ENCODE measurements at places on chromosomes 3 and 15. TPM values are rescaled to one million over a fixed set of nuclear protein-coding genes. Genes with fewer than 3 reads are reported as not detected.

The TMEM266 gene
- total RNA-seq = 0.04 TPM

The ASB14 gene
- not detected for total RNA-seq

The ZNF660 gene
- total RNA-seq = 3.3 TPM

The SAXO2 gene
- 1.5 TPM for total RNA-seq

The NECTIN3 gene
- total RNA-seq = 28.7 TPM

- H3K27me3 ChIP-seq = no peaks in the 10 kb centered on the region
- H3K27ac ChIP-seq = no peak overlapping the region
- DNase-seq = no peak
- no peak overlapping the region for H3K4me3 ChIP-seq
Observed at GRCh38 chr3:123409443-123410148, 39.3 kb downstream of the ADCY5 start.

GRCh38 chr3:147872568-147872967 lies 463.4 kb downstream of the ZIC1 start:
- H3K27ac ChIP-seq = no peak overlapping the region
- H3K4me1 ChIP-seq = no peaks in the 10 kb centered on the region
- no peaks in the 10 kb centered on the region for H3K36me3 ChIP-seq
- no peak for DNase-seq

DNA sequence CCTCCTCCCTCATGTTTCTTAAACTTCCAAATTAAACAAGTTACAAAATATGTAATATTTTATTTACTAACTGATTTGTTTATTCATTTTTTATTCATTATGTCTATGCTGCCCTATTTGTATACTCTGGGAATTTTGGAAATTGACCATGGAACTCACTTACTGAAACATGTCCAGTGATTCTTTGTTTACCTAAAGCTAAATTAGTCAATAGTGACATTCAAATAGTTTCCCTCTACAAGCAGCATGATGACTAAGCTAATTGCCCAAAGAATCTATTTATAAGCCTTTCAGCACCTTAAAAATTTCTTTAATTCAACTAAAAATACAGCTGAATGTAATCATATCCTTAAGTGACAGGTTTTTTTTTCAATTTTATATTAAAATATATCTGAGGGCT lies 437.7 kb downstream of the SI start:
- H3K27me3 ChIP-seq = no peaks in the 10 kb centered on the region
- H3K4me1 ChIP-seq = no peaks in the 10 kb centered on the region
- H3K27ac ChIP-seq = no peak overlapping the region
- H3K36me3 ChIP-seq = no peaks in the 10 kb centered on the region
- H3K4me3 ChIP-seq = no peak overlapping the region

- DNase-seq = no peak
- H3K36me3 ChIP-seq = no peaks in the 10 kb centered on the region
- no peak overlapping the region for H3K4me3 ChIP-seq
- H3K27ac ChIP-seq = no peak overlapping the region
Observed at GRCh38 chr3:143830063-143830462, 18.2 kb downstream of the SLC9A9 start.

- H3K27me3 ChIP-seq = no peaks in the 10 kb centered on the region
- peaks cover 15% of the 10 kb centered on the region for H3K36me3 ChIP-seq
- DNase-seq = no peak
- peaks cover 22% of the 10 kb centered on the region for H3K4me1 ChIP-seq
Observed at GRCh38 chr3:125031544-125031943, 24.3 kb downstream of the HEG1 start.

DNA sequence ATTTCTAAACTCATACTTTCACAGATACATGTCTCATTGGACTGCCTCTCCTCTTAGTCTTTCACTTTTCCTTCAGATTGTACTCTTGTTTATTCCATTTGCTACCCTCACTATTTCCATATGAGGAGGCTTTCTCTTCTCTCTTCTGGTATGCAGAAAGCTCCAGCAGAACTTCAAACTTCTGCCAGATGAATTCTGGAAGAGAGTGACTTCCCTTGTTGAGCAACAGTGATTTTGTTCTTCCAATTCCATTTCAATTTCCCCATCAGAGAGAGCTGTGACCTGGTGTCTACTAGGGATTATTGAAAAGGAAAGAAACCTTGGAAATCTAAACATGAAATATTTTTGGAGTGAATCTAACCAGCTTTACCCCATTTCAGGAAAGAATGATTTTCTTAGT lies 523.2 kb upstream of the ZNF717 start:
- no peaks in the 10 kb centered on the region for H3K27me3 ChIP-seq
- H3K4me3 ChIP-seq = no peak overlapping the region
- H3K4me1 ChIP-seq = no peaks in the 10 kb centered on the region
- no peak overlapping the region for H3K27ac ChIP-seq

- no peaks in the 10 kb centered on the region for H3K36me3 ChIP-seq
- no peak overlapping the region for H3K4me3 ChIP-seq
- no peak for DNase-seq
- H3K27ac ChIP-seq = no peak overlapping the region
Observed at GRCh38 chr3:179452176-179452564, 900 bp upstream of the GNB4 start.

GRCh38 chr3:99325402-99325801 lies 313.0 kb upstream of the COL8A1 start:
- no peaks in the 10 kb centered on the region for H3K36me3 ChIP-seq
- no peak overlapping the region for H3K27ac ChIP-seq
- no peaks in the 10 kb centered on the region for H3K27me3 ChIP-seq
- no peaks in the 10 kb centered on the region for H3K4me1 ChIP-seq

- DNase-seq = no peak
- H3K27ac ChIP-seq = no peak overlapping the region
- H3K4me3 ChIP-seq = no peak overlapping the region
- H3K27me3 ChIP-seq = no peaks in the 10 kb centered on the region
- peaks cover 20% of the 10 kb centered on the region for H3K36me3 ChIP-seq
Observed at GRCh38 chr3:45516829-45517228, 77.7 kb upstream of the LIMD1 start.

All from HepG2 (cell line).